SJSA1 (cell line): ENCODE measurements at places on chromosomes 4 and X. TPM values are rescaled to one million over a fixed set of nuclear protein-coding genes. Genes with fewer than 3 reads are reported as not detected.

DNA sequence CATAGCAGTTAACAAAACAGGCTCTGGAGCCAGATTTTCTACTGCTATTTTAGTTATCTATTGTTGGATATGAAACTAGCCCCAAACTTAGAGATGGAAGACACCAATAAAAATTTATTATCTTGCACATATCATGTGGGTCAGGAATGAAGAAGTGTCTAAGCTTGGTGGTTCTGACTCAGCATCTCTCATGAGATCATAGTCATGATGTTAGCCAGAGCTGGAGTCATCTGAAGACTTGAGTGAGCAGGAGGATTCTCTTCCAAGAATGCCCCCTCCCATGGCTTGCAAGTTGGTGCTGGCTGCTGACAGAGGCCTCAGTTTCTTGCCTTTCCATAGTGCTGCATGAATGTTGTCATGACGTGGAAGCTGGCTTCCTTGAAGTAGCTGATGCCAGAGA, 68.2 kb upstream of the TAPT1 start:
- no peak overlapping the region for H3K4me3 ChIP-seq
- DNase-seq: no peak
- H3K4me1 ChIP-seq: no peaks in the 10 kb centered on the region

DNA sequence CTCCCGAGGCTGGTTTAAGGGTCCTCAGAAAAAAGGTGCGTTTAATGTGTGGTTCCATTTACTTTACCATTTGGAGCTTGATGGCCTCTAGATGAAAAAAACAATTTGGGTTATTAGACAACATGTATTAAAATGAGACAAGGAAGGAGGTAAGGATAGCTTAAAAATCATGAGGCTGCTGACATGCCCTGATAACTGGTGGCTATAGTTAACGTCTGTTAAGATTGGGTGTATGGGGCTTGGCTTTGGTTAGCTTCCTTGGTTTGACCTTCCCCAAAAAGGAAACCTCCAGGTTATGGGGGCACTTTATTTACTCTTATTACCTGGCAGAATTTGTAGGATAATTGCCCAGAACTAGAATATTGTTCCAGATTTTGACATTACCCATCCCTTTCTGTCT, 51.5 kb downstream of the HMGB2 start:
- no peak overlapping the region for H3K27ac ChIP-seq
- no peak for DNase-seq
- H3K27me3 ChIP-seq: no peaks in the 10 kb centered on the region

GRCh38 chr4:155593793-155594192, 72.9 kb upstream of the GUCY1A1 start:
- H3K27me3 ChIP-seq: no peaks in the 10 kb centered on the region
- H3K4me3 ChIP-seq: no peak overlapping the region
- H3K36me3 ChIP-seq: no peaks in the 10 kb centered on the region

DNA sequence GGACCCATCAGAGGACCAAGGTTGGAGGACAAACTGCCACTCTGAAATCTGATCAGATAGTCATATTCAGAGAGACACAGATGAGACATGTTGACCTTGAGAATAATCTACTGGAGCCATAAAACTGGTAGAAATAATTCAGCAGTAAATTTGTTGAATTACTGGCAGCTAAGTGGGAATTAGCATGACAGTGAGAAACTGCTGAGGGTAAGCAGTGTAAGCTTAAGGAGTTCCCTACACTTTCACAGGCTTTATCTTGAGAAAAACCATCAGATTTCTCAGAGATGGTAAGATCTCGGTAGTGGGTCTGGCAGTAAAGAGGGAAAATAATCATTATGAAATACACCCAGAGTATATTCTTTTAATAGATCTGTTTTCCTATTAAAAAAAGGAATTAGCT, 213.7 kb downstream of the TECRL start:
- H3K4me3 ChIP-seq: no peak overlapping the region
- no peaks in the 10 kb centered on the region for H3K27me3 ChIP-seq
- DNase-seq: no peak
- no peak overlapping the region for H3K27ac ChIP-seq
- H3K36me3 ChIP-seq: no peaks in the 10 kb centered on the region

NOX1 gene
- not detected in 2 replicates for total RNA-seq

SCML2 gene
- total RNA-seq: 4.4 and 10.7 TPM in 2 replicates
